PC-3 (cell line): ENCODE measurements at places on chromosomes 7 and 10. TPM values are rescaled to one million over a fixed set of nuclear protein-coding genes. Genes with fewer than 3 reads are reported as not detected.
A peak's percentile ranks its signal among the peaks of the same experiment; 100 is the strongest.

The HTRA1 gene
- 18.6 and 21.3 TPM in 2 replicates for total RNA-seq

The CCDC146 gene
- total RNA-seq: 4.7 TPM in 1 of 2 replicates, not detected in the other

The MYL10 gene
- total RNA-seq: 0.69 TPM in 1 of 2 replicates, not detected in the other

The LDB1 gene
- total RNA-seq: 28.3 and 34.2 TPM in 2 replicates

The GATA3 gene
- 2.6 and 3.6 TPM in 2 replicates for total RNA-seq

The DPYSL4 gene
- 10.2 and 10.9 TPM in 2 replicates for total RNA-seq

The SLC26A4 gene
- not detected in 2 replicates for total RNA-seq

The ABCF2 gene
- 55.5 and 75.0 TPM in 2 replicates for total RNA-seq

The SYT15 gene
- not detected in 2 replicates for total RNA-seq

- no peak for DNase-seq
These were observed 2.3 kb downstream of the METTL27 start for GRCh38 chr7:73839743-73840714.

GRCh38 chr10:104218751-104219150, 13.4 kb downstream of the CFAP43 start:
- no peak for DNase-seq

- DNase-seq: no peak
These were observed 22.0 kb downstream of the CYTH3 start for GRCh38 chr7:6250364-6250833.

GRCh38 chr10:20953120-20953519, 56.0 kb upstream of the NEBL start:
- no peak for DNase-seq

- DNase-seq: no peak
These were observed 3.5 kb downstream of the SH2D4B start for GRCh38 chr10:80540981-80541750.

DNA sequence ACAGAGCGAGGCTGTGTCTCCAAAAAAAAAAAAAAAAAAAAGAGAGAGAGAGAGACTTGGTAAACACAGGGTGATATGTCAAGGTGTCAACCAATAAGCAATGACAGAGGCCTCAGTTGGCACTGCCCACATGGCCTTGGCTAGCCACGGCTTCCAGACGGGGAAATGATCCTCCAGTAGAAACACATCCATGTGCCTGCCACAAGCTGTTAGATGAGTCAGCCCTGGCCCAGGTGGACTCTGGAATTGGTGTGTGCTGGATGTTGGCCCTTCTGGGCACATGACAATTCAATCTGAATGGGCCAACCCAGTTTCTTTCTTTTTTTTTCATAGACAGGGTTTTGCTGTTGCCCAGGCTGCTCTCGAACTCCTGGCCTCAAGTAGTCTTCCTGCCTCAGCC, 13.7 kb downstream of the RFC2 start:
- DNase-seq: no peak

DNA sequence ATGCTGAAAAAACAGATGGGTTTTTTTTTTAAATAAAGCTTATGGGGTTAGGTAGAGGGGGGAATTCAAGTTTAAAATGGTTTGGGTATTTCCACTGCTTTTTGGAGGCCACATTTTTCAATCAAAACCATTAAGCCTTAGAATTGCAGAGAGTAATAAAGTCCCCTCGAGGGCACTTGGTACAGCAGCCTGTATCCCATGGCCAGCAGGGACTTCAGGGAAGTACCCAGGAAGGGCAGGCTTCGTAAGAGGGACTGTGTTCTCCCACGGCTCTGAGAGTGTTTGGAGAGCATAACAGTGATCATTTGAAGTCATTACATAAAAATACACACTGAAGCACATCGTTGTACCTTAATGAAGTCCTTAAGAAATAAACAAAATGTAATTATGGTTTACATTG, 432.7 kb downstream of the DPP6 start:
- no peak for DNase-seq

DNA sequence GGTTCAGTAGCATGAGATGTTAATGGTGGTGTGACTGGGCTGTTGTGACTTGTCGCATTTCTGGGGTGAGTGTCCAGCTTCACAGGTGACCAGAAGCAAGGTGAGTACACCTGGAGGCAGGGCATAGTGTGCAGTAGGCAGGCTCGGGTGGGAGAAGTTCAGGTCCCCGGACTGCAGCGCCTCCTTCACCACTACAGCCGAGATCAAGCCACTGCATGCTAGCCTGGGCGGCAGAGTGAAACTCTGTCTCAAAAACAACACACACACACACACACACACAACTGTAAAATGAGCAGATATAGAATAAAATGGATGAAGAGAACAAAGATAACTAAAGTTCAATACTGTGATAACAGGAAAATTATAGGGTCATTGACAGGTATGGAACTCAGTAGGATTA, 11.1 kb upstream of the PARD3 start:
- DNase-seq: no peak

DNA sequence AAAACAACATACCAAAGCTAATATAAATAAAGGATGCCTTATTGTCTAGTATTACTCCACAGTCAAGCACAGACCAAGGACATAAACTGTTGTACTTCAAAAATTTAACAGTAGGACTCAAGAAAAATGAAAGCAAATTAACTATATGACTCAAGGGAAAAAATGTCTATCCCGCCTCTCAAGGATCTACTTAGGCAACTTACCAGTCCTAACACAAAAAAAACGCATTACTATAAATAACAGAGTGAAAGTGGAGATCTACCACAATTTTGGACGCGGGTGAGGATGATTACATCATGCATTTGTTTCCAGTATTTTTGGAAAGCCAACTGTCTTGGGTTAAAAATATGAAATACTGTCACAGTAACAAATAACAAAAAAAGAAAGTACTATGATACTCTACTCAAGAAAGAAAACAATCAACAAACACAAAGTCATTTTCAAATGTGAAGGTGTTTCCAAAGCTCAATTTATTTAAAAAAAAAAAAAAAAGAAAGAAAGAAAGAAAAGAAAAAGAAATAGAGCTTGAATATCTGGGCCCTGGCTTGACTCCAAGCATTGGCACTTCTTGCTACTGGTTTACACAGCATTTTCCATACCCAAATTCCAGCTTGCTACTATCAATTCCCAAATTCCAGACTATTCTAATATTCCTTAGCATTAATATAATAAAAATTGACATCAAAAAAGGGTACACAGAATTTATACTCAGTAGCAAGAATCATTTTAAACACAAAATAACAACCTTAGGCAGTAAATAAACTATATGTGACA, 99.4 kb downstream of the RSU1 start:
- DNase-seq: no peak

DNA sequence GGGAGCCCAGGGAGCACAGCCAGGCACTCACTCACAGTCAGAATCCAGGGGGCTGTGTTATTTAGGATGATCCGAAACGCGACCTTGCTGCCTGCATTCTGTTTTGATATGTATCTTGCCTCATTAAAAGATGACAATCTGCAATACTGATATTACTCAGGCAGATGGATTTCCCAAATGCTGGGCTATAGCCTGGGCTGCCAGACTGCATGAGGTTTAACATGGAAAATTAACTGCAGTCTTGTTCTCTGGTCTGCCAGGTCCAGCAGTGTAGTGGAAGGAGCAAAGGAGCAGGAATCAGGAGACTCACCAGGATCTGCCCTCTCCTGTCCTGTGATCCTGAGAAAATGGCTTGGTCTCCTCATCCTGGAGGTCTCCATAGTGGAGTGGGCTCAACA, 258.1 kb downstream of the PAXIP1 start:
- DNase-seq: no peak

DNA sequence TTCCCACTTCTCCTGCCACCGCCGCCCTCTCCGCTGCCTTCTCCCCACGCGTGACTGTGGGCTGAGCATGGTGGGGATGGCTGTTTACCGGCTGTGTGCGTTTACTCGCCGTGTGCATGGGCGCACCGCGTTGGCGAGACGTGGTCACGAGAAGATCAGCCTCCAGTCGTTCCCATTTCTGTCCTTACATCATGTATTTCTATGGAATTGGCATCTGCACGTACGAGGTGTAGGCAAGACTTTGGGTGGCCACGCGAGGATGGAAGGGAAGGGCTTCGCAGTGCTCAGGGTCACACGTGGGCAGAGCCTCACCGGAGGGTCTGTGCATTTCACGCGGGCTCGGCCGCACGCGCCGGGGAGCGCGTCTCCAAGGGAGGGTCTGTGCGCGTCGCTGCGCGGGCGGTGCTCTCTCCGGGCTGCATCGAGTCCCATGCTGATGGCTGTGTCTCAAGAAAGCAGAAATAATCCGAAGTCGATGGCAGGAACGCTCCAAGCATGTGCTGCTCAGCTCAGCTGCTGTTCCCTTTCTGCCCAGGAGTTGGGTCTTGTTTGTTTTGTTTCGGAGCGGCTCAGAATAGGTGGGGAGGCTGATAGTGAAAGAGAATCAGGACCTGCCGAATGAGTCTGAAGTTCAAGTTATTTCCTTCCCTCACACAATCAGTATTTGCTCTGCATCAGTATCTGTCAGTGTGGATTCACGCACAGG, 973 bp downstream of the CAMK1D start:
- DNase-seq: peak; percentile 13

GRCh38 chr10:22848509-22848908, 79.3 kb upstream of the ARMC3 start:
- DNase-seq: no peak
